ENCODE measurements at places on chromosomes 16 and 17.

DNA sequence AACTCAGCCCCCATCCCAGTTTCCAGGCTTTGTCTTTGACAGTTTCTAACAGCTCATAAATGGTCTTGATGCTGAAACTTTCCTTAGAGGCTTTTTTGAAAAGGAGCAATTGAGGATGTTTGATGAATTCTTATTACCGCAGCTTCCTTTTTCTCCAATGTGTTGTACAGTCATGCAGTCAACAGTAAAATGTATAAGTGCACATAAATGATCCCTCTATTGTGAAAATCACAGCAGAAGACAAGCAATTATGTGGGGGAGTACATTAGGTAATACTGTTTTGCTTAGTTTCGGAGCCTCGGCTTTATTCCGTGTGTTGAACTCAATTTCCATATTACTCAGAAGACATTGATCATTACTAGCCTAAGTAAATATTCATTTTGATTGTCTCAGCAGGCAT is 673.7 kb downstream of the CDH8 start:
- no peak for DNase-seq

DNA sequence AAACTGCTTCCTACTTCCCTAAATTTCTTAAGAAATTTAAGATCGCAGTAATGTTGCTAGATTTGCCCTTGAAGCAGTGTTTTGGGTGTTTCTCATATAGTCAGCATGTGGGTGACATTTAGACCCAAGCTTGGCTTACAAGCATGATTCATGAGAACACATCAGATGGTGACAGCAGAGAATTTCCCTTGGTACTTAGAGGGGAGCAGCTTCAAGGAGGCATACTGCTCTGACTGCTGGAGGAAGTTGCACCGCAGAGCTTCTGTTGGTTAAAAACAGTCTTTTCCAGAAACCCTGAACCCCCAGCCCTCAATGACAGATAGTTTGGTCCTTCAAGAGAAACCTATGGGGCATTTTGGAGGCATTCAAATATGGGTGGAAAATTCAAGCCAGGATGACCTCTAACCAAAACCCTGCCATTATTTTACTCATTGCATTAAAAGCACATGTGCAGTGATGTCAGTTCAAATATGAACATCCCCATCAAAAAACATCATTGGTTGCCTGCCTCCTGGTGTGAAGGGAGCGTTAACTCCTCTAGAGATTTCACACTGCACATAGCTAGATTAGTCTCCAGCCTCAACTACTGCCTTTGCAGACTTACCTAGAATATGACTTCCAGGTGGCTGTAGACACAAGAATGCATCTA is 201.5 kb upstream of the CACNG5 start:
- DNase-seq: no peak

GRCh38 chr16:27269300-27270150 is 953 bp upstream of the NSMCE1 start:
- no peak for DNase-seq

- DNase-seq: no peak
Measured at GRCh38 chr17:15029469-15029868, 235.7 kb downstream of the PMP22 start.

- DNase-seq: no peak
Measured at GRCh38 chr16:47712276-47713224, 251.4 kb downstream of the PHKB start.

DNA sequence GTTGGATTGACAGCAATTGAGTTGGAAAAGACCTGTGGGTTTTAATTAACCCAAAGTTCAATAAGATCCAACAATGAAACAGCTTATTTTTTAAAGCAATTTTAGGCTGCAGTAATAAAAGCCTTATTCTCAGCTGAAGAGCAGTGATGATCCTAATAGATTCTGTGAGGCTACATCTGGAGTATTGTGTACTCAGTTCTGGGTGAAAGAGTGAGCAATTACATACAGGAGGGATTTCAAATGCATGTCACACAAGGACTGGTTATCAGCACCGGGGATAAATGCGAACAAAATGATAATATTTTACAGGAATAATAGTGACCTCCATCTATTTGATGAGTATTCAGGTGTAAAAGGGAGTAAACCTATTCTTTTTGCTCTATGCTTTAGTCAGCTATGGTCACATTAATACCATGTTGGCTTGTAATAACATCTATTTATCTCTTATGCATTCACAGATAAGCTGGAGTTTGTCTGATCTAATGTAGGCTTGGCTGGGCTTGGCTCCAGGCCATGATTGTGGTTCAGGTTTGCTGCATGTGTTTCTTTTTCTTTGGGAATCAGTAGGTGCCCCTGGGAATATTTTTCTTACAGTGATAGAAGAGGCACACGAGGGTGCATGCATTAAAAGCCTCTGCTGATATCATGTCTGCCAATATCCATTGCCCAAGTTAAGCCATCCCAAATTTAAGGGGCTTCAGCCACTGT is 22.2 kb upstream of the TOX3 start:
- no peak for DNase-seq

GRCh38 chr16:87921236-87921773 is 15.0 kb downstream of the CA5A start:
- DNase-seq: no peak

DNA sequence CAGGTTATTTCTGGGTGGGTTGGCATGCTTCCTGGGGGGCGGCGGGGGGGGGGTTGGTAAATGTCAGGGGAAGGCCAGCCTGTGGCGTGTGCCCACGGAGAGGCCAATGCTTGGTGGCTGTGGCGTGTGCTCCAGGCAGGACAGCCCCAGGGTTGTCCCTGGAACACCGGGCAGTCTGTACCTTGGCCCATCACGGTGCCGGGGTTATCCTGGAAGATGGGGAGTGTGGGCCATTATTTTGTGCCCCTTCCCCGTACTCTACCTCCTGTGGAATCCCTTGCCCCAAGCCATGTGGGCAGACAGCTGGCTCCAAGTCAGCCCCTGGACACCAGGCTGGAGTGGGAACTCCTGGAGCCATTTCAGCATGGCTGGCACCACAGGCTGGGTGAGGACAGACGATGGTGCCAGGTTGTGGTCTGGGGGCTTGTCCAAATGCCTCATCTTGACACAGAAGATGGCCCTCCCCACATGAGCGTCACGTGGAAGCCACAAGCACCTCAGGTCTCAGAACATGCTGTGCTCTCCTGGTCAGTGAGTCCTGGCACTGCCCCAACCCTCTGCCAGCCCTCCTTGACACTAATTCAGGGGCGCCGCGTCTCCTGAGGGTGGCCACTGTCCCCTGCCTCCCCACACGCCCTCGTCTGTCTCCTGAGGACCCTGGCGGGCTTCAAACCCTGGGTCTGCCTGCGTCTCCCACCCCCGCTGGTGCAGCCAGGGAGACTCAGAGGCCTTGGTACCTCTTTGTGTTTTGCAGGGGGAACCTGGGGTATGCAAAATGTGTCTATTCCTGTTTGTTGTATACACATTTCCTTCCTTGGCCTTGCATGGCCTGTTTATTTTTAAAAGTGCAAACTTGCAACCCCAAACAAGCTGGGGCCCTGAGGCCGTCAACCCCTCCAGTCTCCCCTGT is 4.3 kb downstream of the SLC16A3 start:
- DNase-seq: no peak
